Activated naive CD4-positive, alpha-beta T cell treated with anti-CD3 and anti-CD28 coated beads, Interleukin-2, amount 50 U/mL, for 16 hours (primary cell): ENCODE measurements at places on chromosomes 2 and 18.

DNA sequence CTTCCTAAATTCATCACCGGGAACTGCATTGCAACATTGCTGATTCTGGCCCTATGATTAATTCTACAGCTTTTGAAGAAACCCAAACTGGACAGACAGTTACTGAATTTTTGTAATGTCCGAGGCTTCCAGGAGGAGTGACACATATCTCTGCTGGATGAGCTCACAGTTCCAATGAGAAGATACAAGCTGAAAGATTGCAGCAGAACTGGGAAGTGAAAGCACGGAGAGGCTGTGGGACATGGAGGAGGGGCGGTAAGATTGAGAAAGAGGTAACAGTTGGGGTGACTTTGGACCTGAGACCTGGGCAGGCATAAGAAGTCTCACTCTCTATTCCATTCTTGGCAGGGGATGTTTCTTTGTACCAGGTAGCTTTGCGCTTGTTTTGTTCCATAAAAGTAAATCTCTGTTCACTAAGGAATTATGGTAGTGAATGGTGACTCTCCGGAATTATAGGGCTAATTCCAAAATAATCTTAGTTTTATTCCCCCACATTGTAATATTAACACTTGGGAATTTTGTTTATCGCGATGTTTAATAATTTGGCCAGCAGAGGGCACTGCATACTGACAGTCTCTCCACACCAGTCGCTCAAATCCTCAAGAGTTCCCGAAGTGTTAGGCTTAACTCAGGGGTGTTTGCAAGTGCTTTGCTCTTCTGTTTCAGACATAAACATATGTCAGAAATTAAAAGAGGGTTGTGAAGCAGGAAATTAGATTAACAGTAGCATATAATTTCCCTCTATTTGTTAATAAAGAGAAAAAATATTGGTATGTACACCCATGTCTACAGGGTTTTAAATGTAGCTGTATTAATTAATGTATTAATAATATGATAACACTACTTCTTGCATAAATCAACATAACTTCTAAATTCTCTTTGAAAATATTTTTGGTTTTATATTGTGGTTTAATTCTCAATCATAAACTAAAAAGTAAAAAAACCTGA is 201.4 kb downstream of the SOCS6 start:
- DNase-seq: no peak

DNA sequence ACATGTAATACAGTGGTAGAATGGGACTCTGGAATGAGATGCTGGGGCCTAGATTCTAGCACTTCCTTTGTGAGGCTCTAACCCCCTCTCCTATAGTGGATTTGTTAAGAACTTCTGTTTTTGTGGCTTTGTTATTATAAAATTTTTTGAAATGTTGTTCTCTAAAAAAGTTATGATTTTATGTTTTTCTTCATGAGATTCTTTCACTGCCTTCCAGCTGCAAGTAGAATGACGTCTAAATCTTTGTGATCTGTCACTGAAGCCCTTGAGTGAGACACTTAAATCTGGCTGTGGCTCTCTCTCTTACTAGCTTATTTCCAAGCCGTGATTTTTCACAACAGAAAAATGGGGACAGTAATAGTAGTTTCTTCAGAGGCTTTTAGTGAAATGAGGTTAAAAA is 1.6 kb downstream of the CASP8 start:
- no peak for DNase-seq

DNA sequence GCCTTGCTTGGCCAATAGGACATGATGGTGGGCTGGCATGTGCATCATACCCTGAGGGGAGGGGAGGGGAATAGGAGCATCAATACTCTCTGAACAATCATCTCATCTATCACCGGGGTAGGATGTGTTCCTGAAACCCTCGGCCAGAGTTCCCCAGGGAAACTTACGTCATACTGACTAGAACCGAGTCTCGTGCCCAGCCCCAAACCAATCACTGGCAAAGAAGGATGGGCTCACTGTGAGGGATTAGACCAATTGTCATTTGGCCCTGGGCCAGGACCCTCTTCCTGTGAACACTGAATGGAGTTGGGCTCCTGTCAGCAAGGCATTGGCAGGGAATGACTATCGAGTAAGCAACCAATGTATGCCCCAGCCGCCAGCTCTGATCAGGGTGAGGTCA is 261.5 kb downstream of the MYCN start:
- DNase-seq: no peak

DNA sequence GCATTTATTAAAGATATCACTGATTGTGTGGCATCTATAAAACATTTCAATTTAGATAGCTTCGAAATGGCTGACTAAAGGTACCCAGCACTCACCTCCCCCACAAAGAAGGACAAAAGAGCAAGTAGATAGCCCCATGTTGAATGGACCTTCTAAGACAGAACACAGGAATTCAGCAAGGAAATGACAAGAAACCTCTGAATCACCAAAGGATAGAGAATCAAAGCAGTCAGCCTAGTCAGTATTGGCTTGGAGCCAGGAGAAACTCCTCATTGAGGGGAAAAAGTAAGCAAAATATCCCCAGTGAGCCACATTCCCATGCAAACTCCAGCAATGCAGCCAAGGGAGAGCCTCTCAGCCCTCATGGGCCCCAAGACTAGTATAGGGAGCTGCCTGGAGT is 113.7 kb downstream of the BARD1 start:
- DNase-seq: no peak

DNA sequence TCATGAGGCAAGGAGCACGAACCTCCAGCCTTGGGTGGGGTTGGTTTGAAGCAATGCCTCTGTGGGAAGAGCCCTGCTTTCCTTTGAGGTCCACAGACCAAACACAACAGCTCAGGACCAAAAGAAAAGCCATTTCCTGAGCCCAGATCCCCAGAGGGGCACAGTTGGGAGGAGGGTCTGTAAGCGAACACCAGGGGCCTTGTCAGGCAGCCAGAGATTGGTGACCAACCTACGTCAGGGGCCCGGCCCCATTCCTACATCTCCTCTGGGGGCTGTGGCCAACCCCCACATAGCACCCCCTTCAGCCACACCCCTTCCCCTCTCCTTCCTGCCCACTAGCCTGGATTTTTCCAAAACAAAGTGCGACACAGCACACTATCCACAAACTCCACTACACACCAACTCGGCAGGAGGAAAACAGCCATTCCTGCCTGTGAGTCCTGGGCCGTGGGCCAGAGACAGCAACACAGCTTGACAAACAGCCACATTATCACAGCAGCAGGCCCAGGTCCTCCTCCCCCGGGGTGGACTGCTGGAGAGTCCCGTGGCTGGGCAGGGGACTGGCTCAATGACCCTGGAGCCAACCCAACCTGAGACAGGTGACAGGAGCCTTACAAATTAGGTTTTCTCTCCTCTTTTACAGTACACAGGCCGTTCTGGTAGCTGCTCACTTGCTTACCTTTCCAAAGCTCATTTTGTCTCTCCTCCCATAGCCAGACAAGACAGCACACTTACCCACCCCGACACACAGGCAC is 98.8 kb downstream of the TNS1 start:
- DNase-seq: no peak

DNA sequence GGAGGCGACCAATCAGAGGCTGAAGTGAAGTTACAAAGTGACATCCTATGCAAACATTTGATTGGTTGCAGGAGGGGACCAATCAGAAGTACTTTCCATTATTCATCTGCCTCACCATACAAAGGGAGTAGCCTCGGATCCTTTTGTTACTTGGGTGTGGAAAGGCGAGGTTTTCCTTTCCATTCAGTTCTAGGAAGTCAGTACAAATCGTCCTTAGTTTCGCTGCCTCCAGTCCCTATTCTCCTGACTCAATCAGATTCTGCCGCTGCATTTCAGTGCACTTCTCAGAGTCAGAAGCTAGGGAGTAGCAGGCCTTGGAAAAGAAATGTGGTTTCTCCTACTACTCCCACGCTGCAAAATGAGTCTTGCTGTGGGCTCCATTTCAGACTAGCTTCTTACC is 149.4 kb downstream of the DTNA start:
- DNase-seq: no peak

DNA sequence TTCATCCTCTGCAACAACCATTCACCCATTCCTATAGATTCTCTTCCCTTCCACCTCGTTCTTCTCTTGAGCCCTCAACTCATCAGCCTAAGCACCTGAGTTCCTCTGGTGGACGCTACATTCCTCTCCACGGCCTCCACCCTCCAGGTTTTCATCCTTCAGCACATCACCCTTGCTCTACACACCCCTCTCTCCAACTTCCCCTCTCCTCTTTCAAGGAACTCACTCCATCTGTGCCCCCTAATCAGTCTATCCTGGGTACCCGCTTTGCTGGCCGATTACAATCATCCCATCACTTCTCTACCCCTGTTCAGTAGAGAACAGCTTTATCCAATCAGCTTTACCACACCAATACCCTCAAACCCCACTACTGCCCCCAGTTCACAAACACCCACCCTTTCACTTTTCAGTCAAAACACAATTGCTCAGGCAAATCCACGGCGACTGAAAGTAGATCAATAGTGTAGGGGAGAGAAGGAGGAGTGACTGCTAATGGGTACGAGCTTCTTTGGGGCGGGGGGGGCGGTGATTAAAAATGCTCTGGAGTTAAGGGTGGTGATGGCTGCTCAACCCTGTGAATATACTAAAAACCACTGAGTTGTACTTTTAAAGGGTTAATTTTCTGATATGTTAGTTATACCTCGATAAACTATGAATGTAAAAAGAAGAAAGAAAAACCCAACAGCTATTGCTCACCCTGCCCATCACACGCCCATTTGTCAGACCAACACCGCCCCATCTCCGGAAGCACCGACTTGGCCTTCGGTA is 857 bp downstream of the DYM start:
- peak; percentile 47 for DNase-seq

- no peak for DNase-seq
These were observed 65.6 kb downstream of the MYCN start for GRCh38 chr2:16005816-16006536.

- no peak for DNase-seq
These were observed 11.8 kb upstream of the HAT1 start for GRCh38 chr2:171910494-171910893.

DNA sequence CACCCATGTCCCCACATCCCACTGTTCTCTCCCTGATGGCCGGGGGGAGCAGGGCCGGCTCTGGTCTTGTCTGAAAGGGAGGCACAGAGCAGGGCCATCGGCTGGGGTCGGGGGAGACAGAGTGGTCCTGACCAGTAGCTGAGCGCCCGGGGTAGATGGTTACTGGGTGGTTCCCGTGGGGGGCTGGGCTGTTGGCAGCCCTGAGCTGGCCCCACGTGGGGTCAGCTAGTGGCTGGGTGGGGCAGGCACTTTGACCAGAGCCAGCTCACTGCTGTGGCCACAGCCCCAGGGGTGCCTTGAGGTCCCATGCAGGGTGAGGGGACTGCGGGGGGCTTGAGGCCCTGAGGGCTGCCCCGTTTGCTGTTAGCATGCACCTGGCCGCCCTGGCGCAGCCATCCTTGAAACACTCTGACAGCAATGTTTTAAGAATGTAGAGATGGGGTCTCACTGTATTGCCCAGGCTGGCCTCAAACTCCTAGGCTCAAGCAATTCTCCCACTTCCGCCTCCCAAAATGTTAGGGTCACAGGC is 12.3 kb upstream of the NEU4 start:
- no peak for DNase-seq

DNA sequence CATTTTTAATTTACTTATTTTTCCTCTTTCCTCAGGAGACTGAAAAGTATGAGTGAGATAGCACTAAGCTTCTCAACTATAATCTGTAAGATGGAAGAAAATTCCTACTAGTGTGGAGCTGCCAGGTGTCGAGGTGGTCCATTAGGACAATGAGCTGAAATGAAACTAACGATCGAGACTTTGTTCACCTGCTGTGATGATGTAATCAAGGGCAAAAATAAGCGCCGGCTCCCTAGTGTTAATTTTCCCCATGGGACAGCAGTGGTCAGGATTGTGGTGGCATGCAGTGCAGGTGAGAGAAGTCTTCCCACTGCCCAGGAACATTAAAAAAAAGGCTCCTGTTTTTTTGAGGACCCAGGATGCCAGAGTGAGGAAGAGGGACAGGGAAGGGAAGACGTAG is 859.1 kb upstream of the GCFC2 start:
- no peak for DNase-seq

GRCh38 chr18:14942275-14942674 is 194.3 kb downstream of the ANKRD30B start:
- DNase-seq: no peak

DNA sequence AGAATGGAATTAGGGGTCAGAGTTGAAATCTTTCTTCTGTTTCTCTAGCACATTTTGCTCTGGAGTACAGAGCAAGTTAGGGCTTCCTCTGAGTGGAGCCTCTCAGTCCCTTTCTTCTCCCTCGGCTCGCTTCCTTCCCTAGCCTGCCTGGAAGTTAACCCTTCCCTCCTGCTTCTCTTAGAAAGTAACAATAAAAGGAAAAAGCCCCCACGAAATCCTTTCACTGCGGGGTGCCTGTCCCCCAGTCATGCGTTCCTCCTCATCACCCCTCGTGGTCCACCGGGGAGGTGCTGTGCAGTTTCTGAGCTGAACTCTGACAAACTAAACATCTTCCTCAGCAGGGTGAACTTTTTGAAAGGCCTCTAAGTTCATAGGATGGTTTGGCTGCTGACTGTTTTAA is 2.0 kb downstream of the IGFBP2 start:
- DNase-seq: no peak

GRCh38 chr2:98445683-98446581 is 1.3 kb downstream of the INPP4A start:
- no peak for DNase-seq

DNA sequence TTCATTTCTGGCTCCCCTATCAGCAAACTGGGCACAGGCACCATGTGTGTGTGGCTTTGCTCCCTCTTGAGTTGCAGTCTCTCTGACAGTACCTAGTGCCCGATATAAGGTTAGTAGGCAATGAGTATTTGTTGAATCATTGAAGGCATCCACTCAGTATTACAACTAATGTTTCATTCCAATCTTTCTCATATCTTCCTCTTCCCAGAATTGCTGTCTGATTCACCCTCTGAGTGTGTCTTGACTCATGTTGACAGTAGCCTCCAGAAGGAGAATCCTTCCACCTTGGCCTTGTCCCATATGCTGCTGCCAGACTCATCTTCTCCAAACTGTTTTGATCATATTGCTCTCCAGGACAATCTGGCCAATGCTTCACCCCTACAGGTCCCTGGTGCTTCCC is 202.5 kb downstream of the LRRTM1 start:
- no peak for DNase-seq

DNA sequence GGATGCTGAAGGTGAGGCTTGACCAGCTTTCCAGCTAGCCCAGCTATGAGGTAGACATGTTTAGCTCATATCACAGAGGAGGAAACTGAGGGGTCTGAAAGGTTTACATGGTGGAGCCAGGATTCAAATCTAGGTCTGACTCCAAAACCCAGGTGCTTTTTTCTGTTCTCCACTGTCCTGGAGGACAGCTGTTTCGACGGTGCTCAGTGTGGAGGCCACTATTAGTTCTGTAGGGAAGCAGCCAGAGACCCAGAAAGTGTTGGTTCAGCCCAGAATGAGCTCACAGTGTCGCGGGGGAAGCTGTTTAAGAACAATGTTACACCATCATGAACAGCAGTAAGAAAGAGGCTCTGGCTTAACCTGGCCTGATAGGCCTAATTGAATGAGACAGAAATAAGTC is 11.1 kb downstream of the PROC start:
- DNase-seq: no peak

DNA sequence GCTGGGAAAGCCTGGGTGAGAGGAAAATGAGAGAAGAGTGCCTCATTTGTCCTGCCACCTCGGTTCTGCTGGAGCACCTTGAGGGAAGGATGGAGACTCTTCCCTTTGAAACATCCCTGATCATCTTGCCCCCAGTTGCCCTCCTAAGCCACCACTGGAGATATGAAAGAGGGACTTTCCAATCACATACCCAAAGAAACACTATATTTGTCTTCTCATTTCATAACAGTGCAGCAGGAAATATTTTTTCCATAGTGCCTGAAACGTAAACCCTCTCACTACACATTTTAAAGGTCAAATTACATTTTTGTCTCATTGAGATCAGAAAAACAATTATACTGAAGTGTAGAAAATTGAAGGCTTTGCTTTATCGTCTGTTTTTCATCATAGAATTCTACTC is 63.3 kb downstream of the KCTD18 start:
- no peak for DNase-seq
